Small intestine (tissue), 16 donors: ENCODE measurements at places on chromosomes 4 and X. TPM values are rescaled to one million over a fixed set of nuclear protein-coding genes. Genes with fewer than 3 reads are reported as not detected.

- H3K4me1 ChIP-seq: no peaks in the 10 kb centered on the region
- no peak overlapping the region for H3K27ac ChIP-seq
- H3K27me3 ChIP-seq: no peaks in the 10 kb centered on the region
- no peak overlapping the region for H3K4me3 ChIP-seq
- DNase-seq: no peak
Observed at GRCh38 chr4:89174784-89175183, 63.5 kb downstream of the TIGD2 start.

GRCh38 chrX:19303256-19303880 is 40.4 kb upstream of the PDHA1 start:
- H3K36me3 ChIP-seq: no peaks in the 10 kb centered on the region
- H3K27me3 ChIP-seq: no peaks in the 10 kb centered on the region
- DNase-seq: no peak
- no peak overlapping the region for H3K4me3 ChIP-seq
- no peaks in the 10 kb centered on the region for H3K4me1 ChIP-seq

DNA sequence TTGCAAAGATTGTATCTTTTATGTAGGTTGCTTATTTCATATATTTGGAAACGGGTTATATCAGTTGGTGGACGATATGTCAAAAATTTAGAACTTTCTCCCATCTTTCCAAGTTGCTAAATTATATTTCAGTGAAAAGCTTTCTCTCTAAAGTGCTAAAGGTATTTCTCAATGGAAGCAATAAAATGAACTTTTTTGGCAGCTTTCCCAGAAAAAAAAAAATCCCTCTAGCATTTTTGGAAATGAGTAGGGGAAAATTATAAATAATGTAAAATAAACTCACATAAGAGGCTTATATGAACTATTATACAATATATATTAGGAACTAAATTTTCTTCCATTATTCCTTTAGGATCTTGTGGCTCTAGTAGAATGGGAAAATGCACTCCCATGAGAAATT is 152.2 kb downstream of the GRID2 start:
- H3K4me3 ChIP-seq: no peak overlapping the region
- DNase-seq: no peak
- no peaks in the 10 kb centered on the region for H3K4me1 ChIP-seq
- no peaks in the 10 kb centered on the region for H3K36me3 ChIP-seq
- H3K27me3 ChIP-seq: no peaks in the 10 kb centered on the region

DNA sequence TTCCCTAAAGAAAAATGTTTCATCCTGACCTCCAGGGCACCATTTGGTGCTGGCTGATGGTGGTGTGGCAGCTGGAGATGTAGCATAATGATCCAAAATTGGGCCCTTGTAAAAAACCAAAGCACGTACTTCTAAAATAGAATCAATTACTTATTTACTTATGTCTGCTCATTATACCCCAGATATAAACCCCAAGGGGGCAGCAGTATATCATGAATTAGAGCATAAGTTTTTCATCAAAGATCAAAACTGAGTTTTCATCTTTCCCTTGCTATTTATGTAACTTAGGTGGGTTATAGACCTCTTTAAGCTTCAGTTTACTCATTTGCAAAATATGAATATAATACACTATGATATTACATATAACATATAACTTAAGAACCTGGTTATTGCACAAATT is 241.1 kb downstream of the TACR3 start:
- no peaks in the 10 kb centered on the region for H3K36me3 ChIP-seq
- no peaks in the 10 kb centered on the region for H3K27me3 ChIP-seq
- H3K27ac ChIP-seq: no peak overlapping the region
- H3K4me1 ChIP-seq: no peaks in the 10 kb centered on the region
- no peak overlapping the region for H3K4me3 ChIP-seq

GRCh38 chr4:145735347-145735675 is 55.4 kb downstream of the C4orf51 start:
- H3K4me3 ChIP-seq: no peak overlapping the region
- DNase-seq: peak; percentile 69
- no peaks in the 10 kb centered on the region for H3K27me3 ChIP-seq
- no peak overlapping the region for H3K27ac ChIP-seq

GRCh38 chr4:183154701-183155391 is 55.8 kb downstream of the WWC2 start:
- no peaks in the 10 kb centered on the region for H3K4me1 ChIP-seq
- peak overlapping the region; percentile 83 for H3K27ac ChIP-seq
- no peaks in the 10 kb centered on the region for H3K36me3 ChIP-seq
- DNase-seq: peak; percentile 91

DNA sequence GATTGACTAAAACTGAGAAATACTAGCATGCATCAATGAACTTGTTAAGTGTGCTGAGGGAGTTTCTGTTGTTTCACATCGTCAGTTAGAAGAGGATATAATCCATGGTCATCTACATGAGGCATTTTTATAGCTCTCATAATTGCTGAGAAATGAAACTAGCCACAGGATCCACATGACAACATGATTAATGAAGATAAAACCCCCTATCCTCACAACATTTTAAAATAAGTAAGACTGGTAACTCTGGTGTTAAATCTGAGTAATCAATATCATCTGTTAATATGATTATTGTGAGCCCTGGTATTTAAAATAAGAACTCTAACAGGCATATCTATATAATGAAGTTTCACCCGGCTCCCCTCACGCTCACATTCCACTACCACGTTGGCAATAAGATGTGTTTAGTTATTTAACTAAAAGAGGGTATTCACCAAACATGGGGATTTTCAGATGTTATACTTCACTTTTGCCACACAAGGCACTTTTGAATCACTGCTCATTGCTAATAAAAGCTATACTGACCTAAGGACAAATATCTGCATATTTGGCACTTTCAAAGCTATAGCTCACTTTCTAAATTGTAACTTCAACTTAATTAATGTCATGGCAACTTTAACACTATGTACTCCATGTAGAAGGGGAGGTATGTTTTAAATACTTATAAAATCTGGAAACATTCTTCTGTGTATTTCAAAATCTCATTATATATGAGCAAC is 6.7 kb downstream of the UNC5C start:
- no peak for DNase-seq
- H3K27me3 ChIP-seq: no peaks in the 10 kb centered on the region
- H3K4me3 ChIP-seq: no peak overlapping the region
- H3K36me3 ChIP-seq: no peaks in the 10 kb centered on the region
- no peaks in the 10 kb centered on the region for H3K4me1 ChIP-seq
- no peak overlapping the region for H3K27ac ChIP-seq

DNA sequence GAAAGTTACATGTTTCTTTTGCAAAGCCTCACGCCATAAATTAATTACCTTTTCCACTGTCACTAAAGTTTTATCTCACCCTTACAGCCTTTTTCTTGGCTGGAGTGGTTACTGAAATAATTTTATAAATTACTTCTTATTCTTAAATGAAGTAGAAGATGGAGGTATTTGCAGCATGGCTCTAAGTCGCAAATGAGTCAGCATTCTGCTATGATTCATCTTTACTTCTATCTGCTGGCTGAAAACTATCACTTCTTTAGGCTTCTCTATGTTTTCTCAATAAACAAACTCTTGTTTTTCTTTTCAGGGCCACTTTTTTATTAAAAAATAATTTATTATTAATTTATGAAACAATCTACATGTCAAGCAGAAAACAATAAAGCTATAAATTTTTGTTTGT is 210.2 kb upstream of the GYPA start:
- no peak overlapping the region for H3K4me3 ChIP-seq
- H3K27me3 ChIP-seq: no peaks in the 10 kb centered on the region
- H3K36me3 ChIP-seq: no peaks in the 10 kb centered on the region
- no peak for DNase-seq

GRCh38 chr4:147843162-147843561 is 111.3 kb downstream of the ARHGAP10 start:
- no peaks in the 10 kb centered on the region for H3K27me3 ChIP-seq
- H3K27ac ChIP-seq: no peak overlapping the region
- no peak overlapping the region for H3K4me3 ChIP-seq
- H3K36me3 ChIP-seq: no peaks in the 10 kb centered on the region
- no peaks in the 10 kb centered on the region for H3K4me1 ChIP-seq

DNA sequence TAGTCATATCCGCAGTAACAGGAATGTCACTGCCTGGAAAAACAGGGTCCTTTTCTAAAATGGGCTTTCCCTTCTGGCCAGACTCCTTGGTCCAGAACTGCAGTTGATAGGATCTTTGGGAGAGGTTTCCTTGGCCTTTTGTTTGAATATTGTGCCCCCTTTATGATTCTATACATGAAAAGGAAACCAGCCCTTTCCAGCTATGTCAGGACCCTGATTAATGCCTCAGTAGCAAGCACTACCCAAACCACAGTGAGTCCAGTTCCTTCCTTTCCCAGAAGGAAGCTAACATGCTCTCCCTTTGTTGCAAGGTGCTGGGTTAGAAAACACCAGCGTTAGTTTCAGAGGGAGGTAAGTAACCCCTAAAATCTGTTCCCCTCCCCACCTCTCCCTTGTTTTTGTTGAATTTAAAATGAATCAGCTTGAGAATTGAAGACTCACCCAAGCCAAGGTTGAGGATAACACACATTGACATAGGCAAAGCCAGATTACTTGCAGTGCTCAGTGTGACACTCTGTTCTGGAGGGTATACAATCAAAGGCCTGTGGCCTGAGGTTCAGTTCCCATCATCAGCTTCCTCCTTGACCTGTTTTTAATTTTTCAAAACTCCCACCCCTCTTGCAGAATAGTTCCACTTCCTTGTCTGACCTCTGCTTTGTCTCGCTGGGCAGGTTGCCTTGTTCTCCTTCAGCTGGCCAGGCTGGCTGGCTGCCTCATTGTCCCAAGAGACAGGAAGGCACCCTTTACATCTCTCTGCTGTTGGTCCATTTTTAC is 87.6 kb upstream of the PLAC1 start:
- H3K4me1 ChIP-seq: no peaks in the 10 kb centered on the region
- DNase-seq: no peak
- H3K4me3 ChIP-seq: no peak overlapping the region
- no peaks in the 10 kb centered on the region for H3K36me3 ChIP-seq
- no peaks in the 10 kb centered on the region for H3K27me3 ChIP-seq
- H3K27ac ChIP-seq: no peak overlapping the region

- peaks cover 85% of the 10 kb centered on the region for H3K27me3 ChIP-seq
- H3K4me3 ChIP-seq: no peak overlapping the region
- no peak for DNase-seq
- H3K27ac ChIP-seq: no peak overlapping the region
- no peaks in the 10 kb centered on the region for H3K4me1 ChIP-seq
Observed at GRCh38 chr4:1412376-1413203, 6.3 kb upstream of the NKX1-1 start.

- no peaks in the 10 kb centered on the region for H3K4me1 ChIP-seq
- H3K36me3 ChIP-seq: no peaks in the 10 kb centered on the region
- no peaks in the 10 kb centered on the region for H3K27me3 ChIP-seq
- DNase-seq: no peak
- no peak overlapping the region for H3K4me3 ChIP-seq
Observed at GRCh38 chr4:186728631-186729271, 5.1 kb upstream of the FAT1 start.

GRCh38 chr4:41963105-41963504 is 18.5 kb upstream of the DCAF4L1 start:
- H3K4me1 ChIP-seq: no peaks in the 10 kb centered on the region
- no peaks in the 10 kb centered on the region for H3K27me3 ChIP-seq
- no peak overlapping the region for H3K27ac ChIP-seq
- H3K4me3 ChIP-seq: no peak overlapping the region
- DNase-seq: peak; percentile 6

GRCh38 chr4:72326692-72327632 is 242.1 kb downstream of the ADAMTS3 start:
- no peaks in the 10 kb centered on the region for H3K36me3 ChIP-seq
- no peak overlapping the region for H3K4me3 ChIP-seq
- no peak overlapping the region for H3K27ac ChIP-seq
- DNase-seq: peak; percentile 25

Gene STAP1
- 0.56 TPM for polyA plus RNA-seq

Gene HTR2C
- polyA plus RNA-seq: not detected

Gene REPS2
- polyA plus RNA-seq: 1.3 TPM

Gene SLAIN2
- polyA plus RNA-seq: 34.4 TPM

Gene SYP
- 6.3 TPM for polyA plus RNA-seq

Gene NDST4
- not detected for polyA plus RNA-seq

Gene GPC3
- polyA plus RNA-seq: 186 TPM
